Activated CD8-positive, alpha-beta memory T cell treated with anti-CD3 and anti-CD28 coated beads, Interleukin-2, amount 50 U/mL, for 48 hours (primary cell): ENCODE measurements at places on chromosomes 13 and 19.

DNA sequence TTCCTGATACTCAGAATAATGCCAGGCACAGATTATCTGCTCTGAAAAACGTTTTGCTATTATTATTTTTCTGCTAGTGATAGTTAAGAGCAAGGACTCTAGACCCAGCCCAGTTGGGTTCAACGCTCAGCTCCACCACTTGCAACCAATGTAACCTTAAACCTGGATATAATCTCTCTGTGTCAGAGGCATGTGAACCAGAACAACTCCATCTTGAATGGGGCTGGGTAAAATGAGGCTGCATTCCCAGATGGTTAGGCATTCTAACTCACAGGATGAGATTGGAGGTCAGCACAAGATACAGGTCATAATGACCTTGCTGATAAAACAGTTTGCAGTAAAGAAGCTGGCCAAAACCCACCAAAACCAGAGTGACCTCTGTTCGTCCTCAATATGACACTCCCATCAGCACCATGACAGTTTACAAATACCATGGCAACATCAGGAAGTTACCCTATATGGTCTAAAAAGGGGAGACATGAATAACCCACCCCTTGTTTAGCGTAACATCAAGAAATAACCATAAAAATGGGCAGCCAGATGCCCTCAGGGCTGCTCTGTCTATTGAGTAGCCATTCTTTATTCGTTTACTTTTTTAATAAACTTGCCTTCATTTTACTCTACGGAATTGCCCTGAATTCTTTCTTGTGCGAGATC is 13.6 kb downstream of the FAM187B start:
- DNase-seq, result no peak

- no peak for DNase-seq
Measured at GRCh38 chr13:87981416-87981815, 310.2 kb downstream of the SLITRK5 start.

- DNase-seq, result no peak
Measured at GRCh38 chr19:43806848-43807247, 4.6 kb upstream of the LYPD5 start.

DNA sequence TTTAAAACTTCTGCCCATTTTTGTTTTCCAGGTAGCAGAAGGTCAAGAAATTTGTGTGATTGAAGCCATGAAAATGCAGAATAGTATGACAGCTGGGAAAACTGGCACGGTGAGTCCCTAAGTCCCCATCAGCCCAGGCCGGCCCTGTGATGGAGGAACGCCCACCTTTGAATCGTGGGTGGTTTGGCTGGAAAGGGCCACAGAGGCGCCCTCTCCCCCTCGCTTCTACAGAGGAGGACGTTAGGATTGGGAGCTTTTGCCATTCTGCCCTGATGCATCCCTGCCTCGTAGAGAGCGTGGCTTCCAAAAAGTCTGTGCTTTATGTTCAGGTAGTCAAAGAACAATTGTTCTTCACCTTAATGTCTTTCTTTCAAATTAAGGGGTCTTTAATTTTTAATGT is 60.9 kb downstream of the GGACT start:
- DNase-seq, result peak; percentile 20

DNA sequence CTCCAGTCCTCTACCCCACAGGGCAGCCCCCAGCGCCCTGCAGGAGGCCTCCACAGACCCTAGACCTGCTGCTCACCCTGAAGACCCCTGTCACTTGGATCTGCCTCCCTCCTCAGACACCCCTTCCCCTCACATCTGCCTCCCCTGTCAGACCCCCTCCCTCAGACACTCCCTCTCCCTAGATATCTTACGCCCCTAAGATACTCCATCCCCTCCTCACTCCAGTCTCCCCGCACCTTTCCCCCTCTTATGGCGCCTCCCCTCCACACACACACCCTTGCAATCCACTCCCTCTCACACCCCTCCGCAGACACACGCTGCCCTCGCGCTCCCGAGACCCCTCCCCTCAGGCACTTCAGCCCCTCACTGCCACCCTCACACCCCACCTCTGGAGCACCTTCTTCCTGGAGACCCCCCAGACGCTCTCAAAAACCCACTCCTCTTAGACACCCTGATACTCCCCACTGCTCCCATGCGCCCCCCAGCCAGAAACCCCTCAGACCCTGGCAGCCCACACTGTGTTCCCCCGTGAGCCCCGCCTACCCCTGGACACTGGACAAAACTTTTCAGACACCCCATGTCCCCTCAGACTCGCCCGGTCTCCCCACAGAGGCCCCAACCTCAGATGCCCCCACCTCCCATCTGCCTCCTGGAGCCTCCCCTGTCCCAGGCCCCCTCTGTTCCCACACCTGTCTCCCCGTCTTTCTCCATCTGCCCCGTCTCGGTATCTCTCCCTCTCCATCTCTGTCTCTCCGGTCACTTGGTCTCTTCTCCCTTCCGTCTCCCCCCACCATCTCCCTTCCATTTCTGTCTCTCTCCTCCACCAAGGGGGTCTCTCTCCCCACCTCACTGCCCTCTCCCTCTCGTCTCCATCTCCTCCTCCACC is 14.5 kb downstream of the ERFL start:
- DNase-seq, result no peak

DNA sequence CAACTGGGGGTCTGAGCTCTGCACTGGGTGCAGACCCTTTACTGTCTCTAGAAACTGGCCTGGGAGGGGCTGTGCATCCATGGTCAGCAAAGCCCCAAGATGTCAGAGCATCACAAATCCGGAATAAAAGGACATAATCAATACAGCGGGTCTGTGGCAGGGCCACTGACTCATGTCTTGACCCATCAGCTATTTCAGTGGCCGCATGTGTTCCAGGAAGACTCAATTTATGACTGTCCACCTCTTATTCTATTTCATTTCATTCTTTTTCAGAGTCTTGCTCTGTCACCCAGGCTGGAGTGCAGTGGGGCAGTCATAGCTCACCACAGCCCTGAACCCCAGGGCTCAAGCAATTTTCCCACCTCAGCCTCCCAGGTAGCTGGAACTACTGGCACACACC is 53.2 kb downstream of the PEX11G start:
- no peak for DNase-seq

GRCh38 chr13:53090461-53090860 is 61.8 kb downstream of the OLFM4 start:
- DNase-seq, result no peak

DNA sequence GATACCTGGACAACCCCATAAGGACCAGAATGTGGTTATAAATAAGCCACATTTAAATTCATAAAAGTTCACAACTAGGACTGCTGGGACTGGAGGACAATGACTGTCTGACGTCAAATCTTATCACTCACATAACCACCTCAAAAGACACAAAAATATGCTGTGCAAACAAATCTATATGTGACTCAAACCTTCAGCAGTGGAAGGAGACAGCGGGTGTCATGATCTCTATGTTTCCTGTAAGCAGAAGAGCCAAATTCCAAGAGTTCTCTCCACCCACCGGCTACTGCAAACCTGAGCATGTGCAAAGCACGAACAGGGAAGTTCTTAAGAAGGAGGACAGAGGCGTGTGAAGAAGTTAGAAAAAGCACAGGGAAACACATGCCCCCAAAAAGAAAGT is 113.2 kb downstream of the MYCBP2 start:
- no peak for DNase-seq

DNA sequence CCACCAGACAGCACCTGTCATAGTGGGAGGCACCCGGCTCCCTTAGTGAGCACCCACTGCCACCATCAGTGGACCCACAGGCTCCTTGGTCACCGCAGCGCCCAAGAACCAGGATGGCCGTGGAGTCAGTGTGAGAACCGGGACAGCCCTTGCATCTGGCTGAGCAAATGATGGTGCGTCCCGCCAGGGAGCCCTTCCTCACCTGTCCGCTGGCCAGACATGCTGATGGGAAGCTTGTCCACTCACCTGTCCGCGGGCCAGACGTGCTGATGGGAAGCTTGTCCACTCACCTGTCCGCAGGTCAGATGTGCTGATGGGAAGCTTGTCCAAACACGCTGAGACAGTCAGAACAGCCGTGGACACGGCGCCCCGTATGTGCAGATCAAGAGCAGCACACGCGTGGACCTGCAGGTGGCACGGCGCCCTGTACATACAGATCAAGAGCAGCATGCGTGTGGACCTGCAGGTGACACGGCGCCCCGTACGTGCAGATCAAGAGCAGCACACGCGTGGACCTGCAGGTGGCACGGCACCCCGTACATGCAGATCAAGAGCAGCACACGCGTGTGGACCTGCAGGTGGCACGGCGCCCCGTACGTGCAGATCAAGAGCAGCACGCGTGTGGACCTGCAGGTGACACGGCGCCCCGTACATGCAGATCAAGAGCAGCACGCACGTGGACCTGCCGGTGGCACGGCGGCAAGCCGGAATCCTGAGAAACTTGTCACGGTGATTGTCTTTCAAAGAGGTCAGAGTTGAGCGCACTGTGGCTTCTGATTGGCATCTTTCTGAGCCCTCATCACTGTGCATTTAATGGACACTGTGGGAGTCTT is 40.7 kb upstream of the DCUN1D2 start:
- no peak for DNase-seq

GRCh38 chr13:102774214-102774568 is 605 bp upstream of the TEX30 start:
- no peak for DNase-seq

GRCh38 chr13:111227405-111227804 is 93.0 kb upstream of the TEX29 start:
- no peak for DNase-seq

- DNase-seq, result no peak
Measured at GRCh38 chr19:47432499-47432898, 13.2 kb upstream of the MEIS3 start.

DNA sequence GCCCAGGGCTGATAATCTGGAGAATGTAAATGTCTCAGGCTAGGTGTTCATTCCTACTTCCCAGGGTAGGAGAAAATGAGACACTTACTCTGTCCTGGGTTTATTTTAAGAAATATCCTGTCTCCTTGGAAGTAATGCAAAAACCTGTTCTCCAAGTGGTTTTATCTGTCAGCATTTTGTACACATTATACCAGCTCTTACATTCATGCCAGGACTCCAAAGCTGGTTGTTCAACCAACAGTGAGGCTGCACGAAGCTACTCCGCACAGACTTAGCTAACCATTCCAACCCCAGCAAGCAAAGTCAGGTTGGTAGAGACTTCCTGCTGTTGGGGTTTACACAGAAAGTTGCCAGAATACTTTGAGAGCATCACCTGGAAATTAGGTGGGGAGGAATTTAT is 55.6 kb downstream of the SLC7A1 start:
- DNase-seq, result no peak

DNA sequence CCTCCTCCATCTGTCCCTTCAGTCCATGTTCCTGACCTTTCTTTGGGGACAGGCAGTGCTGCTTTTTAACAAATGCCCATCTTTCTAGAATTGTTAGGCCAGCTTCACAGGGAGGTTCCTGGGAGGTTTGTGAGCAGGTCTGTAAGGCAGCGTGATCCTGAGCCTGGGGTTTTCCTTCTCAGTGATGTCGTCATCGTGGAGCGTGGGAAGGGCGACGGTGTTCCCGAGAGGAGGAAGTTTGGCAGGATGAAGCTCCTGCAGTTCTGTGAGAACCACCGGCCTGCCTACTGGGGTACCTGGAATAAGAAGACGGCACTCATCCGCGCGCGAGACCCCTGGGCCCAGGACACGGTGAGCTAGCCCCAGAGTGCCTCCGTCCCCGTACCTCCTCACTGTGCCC is 26.8 kb downstream of the CHAF1A start:
- no peak for DNase-seq

GRCh38 chr13:29457299-29457698 is 138.2 kb downstream of the SLC7A1 start:
- DNase-seq, result no peak

- DNase-seq, result no peak
Measured at GRCh38 chr13:41516166-41516565, 58.8 kb downstream of the RGCC start.
